ENCODE measurements at places on chromosomes 7 and 10. TPM values are rescaled to one million over a fixed set of nuclear protein-coding genes. Genes with fewer than 3 reads are reported as not detected.

BET1 gene
- 18.7 TPM for total RNA-seq

CRTAC1 gene
- total RNA-seq: not detected

UTF1 gene
- not detected for total RNA-seq

TRPV6 gene
- total RNA-seq: not detected

ERVW-1 gene
- total RNA-seq: not detected

SGPL1 gene
- 15.8 TPM for total RNA-seq

NUDCD3 gene
- 59.2 TPM for total RNA-seq

OR2A12 gene
- not detected for total RNA-seq

PVRIG gene
- total RNA-seq: not detected

All from subcutaneous preadipocyte (primary cell).